ENCODE measurements at places on chromosomes 13 and 19.

GRCh38 chr13:85461621-85462020 lies 337.6 kb downstream of the SLITRK6 start:
- no peak for DNase-seq

- DNase-seq: no peak
Measured at GRCh38 chr19:38833092-38833425, 1.5 kb upstream of the ECH1 start.

DNA sequence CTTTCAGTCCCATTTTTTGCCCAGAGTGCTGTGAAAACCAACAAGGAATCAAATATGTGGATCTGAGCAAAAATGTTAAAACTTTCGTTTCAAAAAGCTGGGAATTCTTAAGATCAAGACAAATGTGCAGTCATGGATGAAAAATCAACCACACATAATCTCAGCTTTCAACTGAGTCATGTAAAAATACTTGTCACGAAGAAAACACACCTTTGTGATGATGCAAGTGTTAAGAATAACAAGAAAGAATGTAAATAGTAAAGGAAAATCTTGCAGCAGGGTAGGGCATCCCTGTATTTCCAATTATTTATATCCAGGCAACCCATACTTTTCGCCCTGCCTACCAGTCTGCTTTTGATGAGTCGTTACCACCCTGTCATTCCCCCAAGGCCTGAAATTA lies 27.4 kb upstream of the DCLK1 start:
- no peak for DNase-seq

DNA sequence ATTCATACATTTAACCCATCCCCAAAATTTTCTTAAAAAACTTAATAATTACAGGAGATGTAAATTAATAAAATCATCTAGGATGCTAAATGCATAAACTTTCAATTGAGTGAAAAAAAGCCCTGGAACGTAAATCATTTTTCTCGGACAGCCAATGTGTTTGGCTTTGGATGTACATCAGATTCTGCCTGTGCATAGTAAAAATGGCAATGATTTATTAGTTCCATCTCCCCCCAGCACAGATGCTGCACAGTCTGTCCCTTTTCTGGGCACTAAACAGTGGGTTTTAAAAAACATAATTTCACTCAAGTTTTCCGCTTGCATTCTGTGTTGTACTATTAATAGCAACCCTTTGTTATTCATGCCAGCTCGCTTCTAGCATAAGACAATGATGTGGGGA lies 147.7 kb downstream of the TM9SF2 start:
- DNase-seq: no peak

DNA sequence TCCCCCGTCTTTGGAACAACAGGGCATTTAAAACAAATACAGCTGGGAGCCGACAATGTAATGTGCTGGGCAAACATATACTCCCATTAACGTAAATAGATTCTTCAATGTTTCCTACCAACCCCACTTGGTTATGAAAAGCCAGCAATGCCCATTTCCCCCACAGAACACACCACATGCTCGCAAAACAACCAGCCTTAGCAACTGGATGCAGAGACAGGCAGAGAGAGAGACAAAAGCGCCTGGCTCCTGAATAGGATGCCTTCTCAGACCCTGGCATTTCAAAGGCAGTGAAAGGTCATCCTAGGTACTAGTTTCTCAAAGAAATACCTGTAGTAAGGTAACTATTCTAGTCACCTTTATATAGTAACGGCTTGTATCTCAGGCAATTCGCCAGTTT lies 462.9 kb downstream of the ITGBL1 start:
- no peak for DNase-seq

- DNase-seq: peak; percentile 51
Measured at GRCh38 chr19:58279042-58279924, 528 bp downstream of the ZNF8 start.

- DNase-seq: peak; percentile 71
Measured at GRCh38 chr19:55206664-55207500, 2.4 kb downstream of the PTPRH start.

DNA sequence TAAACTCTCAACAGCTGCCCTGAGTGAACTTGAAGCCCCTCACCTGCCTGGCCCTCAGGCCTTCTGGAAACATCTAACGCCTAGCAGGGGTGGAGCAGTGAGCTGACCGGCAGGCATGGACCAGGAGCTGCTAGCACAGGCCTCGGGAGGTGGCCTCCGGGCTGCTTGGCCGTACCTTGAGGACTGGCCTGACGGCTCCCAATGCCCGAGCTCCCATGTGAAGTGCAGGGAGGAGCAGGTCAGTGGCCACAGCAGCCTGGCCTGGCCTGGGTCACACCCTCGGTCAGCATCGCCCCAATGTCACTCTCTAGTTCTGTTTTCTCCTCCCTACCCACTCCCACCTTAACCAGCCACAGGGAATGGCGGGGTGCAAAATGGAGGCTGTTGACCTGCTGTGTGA lies 19.0 kb downstream of the TSHZ3 start:
- DNase-seq: no peak

GRCh38 chr19:33673258-33673875 lies 51.6 kb downstream of the CHST8 start:
- DNase-seq: no peak

DNA sequence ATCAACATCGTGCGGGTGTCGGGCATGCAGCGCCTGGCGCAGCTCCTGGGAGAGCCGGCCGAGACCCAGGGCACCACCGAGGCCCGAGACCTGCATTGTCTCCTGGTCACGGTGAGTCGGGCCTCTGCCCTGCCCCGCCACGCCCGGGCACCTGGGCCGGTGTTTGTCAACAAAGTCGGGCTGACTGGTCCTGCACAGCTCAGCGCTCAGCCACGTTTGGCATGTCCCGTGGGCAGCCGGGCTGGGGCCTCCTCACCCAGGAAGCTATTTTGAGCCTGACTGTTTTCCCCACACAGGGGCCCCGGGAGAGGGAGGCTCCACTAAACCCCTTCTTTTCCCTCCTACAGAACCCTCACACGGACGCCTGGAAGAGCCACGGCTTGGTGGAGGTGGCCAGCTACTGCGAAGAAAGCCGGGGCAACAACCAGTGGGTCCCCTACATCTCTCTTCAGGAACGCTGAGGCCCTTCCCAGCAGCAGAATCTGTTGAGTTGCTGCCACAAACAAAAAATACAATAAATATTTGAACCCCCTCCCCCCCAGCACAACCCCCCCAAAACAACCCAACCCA lies 1.3 kb downstream of the GADD45B start:
- DNase-seq: no peak

GRCh38 chr13:20528452-20528851 lies 2.8 kb upstream of the CRYL1 start:
- no peak for DNase-seq

DNA sequence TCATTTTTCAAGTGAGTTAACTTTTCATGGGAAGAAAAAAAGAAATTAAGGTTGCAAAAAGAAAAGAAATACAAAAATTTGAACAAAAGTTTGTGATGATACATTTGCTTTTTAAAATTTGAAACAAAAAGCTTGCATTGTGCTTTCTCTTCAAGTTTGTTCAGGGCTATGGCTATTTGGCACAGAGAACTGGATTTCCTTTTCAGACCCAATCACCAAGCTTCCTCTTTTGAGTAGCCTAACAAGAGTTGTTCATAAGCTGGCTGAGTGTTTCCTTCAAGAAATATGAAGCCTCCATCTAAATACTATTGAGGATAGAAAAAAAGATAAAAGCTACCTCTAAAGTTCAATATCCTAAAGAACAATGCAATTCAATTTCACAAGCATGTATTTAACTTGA lies 787.8 kb downstream of the LIG4 start:
- DNase-seq: no peak

GRCh38 chr13:27918041-27918917 lies 1.5 kb upstream of the PDX1 start:
- DNase-seq: no peak

DNA sequence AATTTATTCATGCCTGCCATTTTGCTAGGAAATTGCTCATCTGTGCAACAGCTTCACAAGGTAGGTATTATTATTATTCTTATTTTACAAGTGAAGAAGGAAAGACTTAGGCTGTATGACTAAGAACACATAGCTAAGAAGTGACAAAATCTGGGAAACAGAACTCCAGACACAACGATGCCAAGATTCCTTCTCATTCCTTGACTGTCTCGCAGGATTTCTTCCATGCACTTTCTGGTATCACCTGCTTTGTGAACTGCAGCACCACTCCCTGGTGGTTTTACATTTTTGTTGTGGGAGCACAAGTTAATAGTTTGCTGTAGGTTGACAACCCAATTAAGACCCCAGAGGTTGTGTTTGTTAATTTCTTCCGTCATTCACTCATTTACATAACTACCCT lies 188.5 kb downstream of the LACC1 start:
- DNase-seq: no peak

DNA sequence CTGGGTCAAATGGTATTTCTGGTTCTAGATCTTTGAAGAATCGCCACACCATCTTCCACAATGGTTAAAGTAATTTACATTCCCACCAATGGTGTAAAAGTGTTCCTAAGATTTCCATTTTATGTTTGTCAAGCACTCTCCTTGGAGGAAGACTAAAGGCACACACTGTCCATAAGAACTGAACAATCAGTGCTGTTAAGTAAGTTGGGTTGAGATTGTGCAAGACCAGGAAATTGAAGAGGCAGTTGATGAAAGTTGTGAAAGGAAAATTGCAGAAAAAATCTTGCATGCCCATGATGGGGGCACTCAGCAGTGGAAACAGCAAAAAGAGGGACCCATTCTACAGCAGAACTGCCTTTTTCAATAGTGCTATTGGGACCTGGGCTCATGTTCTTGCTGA lies 323.6 kb downstream of the DLEU7 start:
- DNase-seq: no peak

DNA sequence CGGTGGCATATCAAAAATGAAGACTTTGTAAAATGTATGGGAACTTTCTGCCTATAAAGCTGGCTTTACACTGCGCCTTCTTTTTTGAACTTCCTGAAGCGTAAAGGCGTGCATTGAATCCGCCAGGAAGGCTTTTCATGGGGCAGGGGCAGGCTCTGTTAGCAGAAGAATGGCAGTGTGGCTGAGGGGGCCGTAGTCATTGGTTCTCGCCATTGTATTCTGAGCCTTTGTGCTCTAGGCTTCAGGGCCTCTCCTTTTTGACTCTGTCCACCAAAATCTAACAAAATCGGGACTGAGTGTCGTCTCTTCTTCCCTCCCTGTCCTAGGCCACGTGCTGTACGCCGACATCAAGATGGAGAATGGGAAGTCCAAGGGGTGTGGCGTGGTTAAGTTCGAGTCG lies 14.1 kb downstream of the PRAM1 start:
- DNase-seq: no peak

- no peak for DNase-seq
Measured at GRCh38 chr13:70814684-70815083, 706.4 kb upstream of the KLHL1 start.

- no peak for DNase-seq
Measured at GRCh38 chr13:113114511-113115362, 7.9 kb upstream of the F10 start.

GRCh38 chr19:5690955-5691821 lies 1.1 kb downstream of the RPL36 start:
- no peak for DNase-seq

GRCh38 chr13:26965952-26966700 lies 205.5 kb downstream of the USP12 start:
- DNase-seq: no peak

DNA sequence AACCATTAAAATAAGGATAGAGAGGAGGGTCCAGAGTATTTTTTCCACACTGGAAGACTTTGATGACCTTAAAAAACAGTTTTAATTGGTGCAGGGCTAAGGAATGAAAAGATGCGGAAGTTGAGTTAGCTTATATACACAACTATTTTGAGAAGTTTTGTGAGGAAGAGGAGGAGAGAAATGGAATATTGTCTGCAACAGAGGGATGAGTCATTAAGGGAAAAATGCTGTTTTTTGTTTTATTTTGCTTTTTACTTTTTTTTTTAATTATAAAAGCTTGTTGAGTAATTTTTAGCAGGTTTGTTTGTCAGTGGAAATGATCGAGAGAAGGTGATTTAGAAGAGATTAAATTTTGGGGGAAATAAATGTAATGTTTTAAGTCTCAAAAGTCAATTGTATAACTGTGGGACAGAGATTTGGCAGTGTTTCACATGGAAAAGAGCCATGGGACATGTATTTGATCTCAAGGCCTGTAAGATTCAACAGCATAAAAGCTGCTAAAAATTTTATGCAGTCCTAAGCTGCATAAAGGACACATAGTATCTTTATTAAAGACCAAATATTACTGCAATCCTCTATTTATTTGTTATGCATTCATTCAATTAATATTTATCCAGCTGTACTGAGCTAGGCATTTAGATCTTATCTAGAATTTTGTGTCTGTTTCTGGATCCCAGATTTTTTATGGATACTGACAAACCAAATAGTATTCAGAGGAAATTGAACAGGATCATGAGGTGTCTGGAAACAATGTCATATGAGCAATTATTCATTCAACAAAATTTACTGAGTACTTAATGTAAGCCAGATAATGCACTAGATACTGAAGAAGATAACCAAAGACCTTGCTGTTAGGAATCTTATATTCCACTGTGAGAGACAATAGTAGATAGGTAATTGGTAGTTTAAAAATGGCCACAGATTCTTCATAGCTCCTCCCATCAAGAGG lies 72.7 kb downstream of the DNAJC15 start:
- DNase-seq: no peak

GRCh38 chr13:93224535-93224934 lies 2.1 kb upstream of the GPC6 start:
- DNase-seq: no peak

DNA sequence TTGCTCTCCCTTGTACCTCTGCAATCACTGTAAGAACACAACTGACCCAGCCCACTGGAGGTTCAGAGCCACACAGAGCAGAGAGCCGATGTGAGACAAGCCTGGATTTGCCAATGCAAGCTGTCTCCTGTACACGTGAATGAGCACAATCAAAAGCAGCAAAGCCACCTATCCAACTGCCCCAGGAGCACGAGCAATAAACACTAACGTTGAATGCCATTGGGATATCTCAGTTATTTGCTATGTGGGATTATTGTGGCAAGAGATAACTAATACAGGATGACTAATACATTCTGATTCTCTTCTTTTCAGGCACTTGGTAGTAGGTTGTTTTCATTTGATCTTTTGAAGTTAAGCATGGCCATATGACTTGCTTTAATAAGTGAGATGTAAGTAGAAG lies 85.2 kb upstream of the FAM216B start:
- no peak for DNase-seq

GRCh38 chr13:38872693-38873092 lies 117.9 kb downstream of the STOML3 start:
- no peak for DNase-seq

DNA sequence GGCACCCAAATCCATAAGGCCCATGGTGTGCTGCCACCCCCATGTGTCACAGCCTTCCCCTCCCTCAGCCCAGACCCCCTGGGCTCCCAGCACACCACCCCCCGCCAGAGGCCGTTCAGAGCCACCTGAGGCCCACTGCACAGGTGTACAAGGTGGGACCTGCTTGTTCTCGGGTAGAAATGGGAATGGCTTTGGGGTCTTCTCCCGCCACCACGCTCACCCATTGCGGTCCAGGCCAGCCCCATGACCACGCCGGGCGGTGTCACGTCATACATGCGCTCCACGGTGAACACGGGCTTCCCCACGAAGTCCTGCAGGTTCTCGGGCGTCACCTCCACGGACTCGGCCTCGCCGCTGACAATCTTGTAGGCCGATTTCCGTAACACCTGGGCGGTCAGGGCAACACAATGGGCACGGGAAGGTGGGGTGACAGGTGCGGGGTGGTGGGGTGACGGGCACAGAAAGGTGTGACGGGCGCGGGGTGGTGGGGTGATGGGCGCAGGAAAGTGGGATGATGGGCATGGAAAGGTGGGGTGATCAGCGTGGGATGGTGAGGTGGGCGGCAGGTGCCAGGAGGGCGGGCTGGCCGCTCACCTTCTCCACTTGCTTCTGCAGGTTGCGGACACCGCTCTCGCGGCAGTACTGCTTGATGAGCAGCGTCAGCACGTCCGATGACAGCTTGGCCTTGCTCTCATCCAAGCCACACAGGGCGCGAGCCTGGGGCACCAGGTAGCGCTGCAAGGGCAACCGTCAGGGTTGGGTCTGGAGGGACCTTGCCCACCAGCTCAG lies 4.3 kb downstream of the RPL36 start:
- no peak for DNase-seq
